ENCODE measurements at places on chromosomes 12 and 14.

- no peak for DNase-seq
Measured at GRCh38 chr12:99130808-99131553, 485.9 kb downstream of the APAF1 start.

GRCh38 chr12:131561051-131561450, 149.8 kb upstream of the SFSWAP start:
- DNase-seq: no peak

DNA sequence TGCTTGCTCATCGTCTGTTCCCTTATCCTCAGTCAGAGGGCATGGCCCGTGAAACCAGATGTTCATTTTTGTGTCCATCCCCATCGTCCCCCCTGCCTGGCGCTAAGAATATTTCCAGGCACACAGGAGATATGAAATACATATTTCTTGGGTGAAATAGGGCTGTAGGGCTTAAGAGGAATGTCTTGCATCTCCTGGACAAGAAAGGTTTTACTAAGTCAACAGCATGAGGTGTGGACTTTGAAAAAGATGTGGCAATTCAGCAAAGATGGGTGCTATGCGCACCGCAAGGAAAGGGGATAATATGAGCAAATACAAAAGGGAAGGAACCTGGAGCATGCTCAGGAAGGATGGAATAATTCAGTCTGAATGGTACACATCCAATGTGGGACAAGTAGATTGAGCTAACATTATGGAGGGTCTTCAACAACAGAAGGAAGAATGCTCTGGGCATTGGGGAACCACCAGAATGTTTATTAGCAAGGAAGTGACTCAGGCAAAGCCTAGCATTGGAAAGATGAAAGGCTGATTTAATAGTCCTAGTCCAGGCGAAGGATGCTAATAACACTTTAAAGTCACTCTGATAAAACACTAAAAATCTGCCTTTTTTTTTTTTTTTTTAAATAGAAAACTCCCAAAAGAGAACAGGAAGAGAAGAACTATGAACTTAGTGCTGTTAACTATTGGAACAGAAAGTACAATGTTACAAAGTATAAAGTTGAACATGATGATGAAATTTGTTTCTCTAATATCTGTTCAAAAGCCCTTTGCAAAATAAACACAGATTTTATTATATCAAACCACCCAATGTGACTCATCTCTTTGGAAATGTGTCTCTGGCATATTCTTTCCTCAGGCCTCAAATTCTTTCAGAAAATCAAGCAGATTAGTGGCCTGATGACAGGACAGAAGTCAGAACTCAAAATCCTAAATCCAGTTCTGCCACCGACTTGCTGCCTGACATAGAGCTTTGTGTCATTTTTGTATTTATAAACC, 449.5 kb downstream of the BCAT1 start:
- DNase-seq: no peak

DNA sequence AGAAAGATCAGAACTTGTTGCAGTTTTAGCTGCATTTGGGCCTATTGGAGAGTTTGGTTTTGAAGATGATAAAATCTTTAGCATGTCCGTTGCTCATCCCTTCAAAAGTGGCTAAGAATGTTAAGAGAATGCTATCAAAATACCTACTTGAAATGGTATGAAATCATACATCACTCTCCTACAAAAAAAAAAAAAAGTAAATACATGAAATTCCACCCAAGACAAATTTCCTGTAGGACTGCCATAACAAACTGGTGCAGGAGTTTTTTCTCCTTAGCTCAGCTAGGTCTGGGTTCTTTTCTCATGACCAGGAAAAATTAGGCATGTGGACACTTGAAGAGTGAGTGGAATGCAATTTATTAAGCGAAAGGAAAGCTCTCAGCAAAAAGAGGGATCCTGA, 15.9 kb upstream of the FAR2 start:
- DNase-seq: no peak

DNA sequence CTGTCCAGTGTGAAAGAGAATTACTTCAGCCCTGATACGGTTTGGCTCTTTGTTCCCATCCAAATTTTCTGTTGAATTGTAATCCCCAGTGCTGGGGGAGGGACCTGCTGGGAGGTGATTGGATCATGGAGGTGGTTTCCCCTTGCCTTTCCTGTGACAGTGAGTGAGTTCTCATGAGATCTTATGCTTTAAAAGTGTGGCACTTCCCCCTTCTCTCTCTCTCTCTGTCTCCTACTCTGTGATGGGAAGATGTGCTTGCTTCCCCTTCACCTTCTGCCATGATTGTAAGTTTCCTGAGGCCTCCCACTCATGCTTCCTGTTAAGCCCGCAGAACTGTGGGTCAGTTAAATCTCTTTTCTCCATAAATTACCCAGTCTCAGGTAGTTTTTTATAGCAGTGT, 5.5 kb upstream of the SLC15A5 start:
- DNase-seq: no peak

DNA sequence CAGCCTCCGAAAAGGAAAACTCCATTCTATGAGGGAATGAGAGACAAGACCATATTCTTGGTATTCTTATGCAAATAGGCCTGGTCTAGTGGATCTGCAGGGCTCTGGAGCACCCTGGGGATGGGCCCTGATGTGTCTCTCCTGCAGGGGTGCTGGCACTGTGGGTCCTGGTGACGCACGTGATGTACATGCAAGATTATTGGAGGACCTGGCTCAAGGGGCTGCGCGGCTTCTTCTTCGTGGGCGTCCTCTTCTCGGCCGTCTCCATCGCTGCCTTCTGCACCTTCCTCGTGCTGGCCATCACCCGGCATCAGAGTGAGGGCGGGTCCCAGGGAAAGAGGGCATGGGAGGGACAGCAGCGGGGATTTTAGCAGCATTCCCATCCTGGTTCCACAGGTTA, 5.8 kb downstream of the SLC48A1 start:
- no peak for DNase-seq
